ENCODE measurements at places on chromosomes 6 and 20. TPM values are rescaled to one million over a fixed set of nuclear protein-coding genes. Genes with fewer than 3 reads are reported as not detected.
A peak's percentile ranks its signal among the peaks of the same experiment; 100 is the strongest.

- H3K27ac ChIP-seq, result no peak overlapping the region
- peaks cover 34% of the 10 kb centered on the region for H3K4me1 ChIP-seq
- peak; percentile 64 for DNase-seq
- no peaks in the 10 kb centered on the region for H3K27me3 ChIP-seq
- H3K36me3 ChIP-seq, result peaks cover 36% of the 10 kb centered on the region
Observed at GRCh38 chr6:33205191-33206026, 954 bp downstream of the HSD17B8 start.

C20orf202 gene
- total RNA-seq, result not detected

GRCh38 chr20:20063941-20064702, 11.8 kb downstream of the CFAP61 start:
- no peaks in the 10 kb centered on the region for H3K36me3 ChIP-seq
- no peaks in the 10 kb centered on the region for H3K4me1 ChIP-seq
- peaks cover 12% of the 10 kb centered on the region for H3K27me3 ChIP-seq
- no peak for DNase-seq
- H3K27ac ChIP-seq, result no peak overlapping the region

CLVS2 gene
- not detected for total RNA-seq

CDK19 gene
- 7.5 TPM for total RNA-seq

DNA sequence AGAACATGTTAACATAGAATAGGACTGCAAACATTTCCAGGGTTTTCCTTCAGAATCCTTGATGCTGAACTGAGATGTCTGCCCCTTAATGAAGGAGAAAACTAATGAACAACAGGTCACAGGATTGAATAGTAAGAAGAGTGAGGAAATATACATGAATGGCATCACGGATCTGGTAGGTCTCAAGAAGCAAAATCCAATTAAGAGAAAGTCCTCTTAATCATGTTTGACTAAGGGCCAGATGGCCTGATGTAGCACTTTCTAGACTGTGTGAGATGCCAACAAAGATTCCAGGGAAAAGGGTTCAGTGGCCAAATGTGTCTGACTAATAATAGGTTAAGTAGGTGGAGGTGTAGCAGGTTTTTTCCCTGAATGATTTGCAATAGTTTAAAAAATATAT, 13.7 kb upstream of the SHPRH start:
- no peaks in the 10 kb centered on the region for H3K27me3 ChIP-seq
- H3K27ac ChIP-seq, result no peak overlapping the region
- DNase-seq, result no peak
- no peaks in the 10 kb centered on the region for H3K36me3 ChIP-seq
- H3K4me1 ChIP-seq, result no peaks in the 10 kb centered on the region

DNA sequence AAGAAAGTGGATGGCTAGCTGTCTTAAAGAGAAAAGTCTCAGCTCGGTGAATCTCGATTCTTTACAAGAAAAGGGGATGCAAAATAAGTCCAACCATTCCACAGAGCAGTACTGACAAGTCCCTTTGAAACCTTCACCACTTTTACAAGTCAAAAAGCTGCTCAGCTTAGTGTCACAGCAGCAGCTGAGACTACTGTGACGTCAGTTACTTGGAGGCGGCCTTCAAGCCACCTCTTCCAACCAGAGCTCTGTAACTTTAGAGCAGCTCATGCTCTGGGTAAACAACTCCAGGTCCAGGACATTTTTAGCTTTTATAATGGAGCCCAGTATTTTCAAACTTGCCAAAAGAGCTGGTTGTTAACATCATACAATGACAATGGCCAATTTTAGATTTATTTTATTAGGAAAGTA, at the start of gene KIAA0408:
Gene KIAA0408 (minus strand): TSS at position 159 of the 411 bp plus-strand sequence. CDS start 5,408 bp downstream, outside the sequence.
- no peak within 1 kb of the TSS for H3K27ac ChIP-seq
- peaks cover 6% of the 10 kb centered on the region for H3K4me1 ChIP-seq
- DNase-seq, result peak; percentile 87
- H3K27me3 ChIP-seq, result no peaks in the 10 kb centered on the region
- peak within 1 kb of the TSS; percentile 5 for H3K4me3 ChIP-seq

DEFB124 gene
- total RNA-seq, result not detected

GRCh38 chr6:36386495-36387439, 702 bp downstream of the ETV7 start:
- 0 out of 2 replicates have a peak overlapping the region, but pooled peaks have one; percentile 20 for H3K27ac ChIP-seq
- H3K4me3 ChIP-seq, result peak overlapping the region; percentile 57
- no peaks in the 10 kb centered on the region for H3K36me3 ChIP-seq

PGK2 gene
- total RNA-seq, result not detected

DNA sequence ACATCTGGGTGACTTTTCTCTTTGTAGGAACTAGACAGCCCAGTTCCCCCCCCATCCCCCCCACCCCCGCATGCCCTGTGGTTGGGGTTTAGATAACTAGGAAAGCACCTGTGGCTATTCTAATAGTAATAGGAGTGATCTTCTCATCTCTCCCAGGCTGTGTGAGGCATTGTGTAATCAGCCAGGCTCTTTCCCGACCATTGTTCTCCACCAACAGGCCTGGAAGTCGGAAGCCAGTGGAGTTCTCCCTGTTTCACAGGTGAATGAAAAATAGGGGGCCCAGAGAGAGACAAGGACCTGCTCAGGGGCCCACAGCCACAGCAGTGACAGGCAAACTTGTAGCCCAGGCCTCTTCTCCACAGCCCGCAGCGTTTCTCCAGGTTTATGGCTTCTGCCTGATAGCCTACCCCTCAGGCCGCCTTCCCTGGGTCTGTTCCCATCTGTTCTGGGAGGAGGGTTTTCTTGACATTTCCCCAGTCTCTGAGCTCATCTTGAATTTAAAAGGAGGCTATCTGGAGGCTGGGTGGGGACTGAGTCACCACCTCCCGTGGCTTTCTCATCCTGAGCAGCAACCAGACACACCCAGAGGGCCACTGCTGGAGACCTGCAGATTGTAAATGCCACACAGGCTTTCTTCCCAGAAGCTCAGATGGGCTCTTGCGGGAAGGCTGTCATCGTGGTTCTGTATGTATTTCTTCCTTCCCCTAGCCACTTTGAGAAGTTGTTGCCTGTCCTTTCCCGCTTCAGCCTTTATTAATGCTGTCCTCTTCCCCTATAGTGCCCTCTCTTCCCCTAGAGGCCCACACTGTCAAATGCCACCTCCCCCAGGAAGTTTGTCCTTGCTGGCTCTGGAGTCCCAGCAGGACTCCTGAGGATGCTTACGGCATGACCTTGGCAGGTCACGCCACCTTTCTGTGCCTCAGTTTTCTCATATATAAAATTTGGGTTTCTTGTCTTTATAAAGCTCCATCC, 75.9 kb upstream of the MYL9 start:
- H3K27ac ChIP-seq, result peak overlapping the region; percentile 8
- H3K4me3 ChIP-seq, result no peak overlapping the region
- no peaks in the 10 kb centered on the region for H3K27me3 ChIP-seq
- peaks cover 9% of the 10 kb centered on the region for H3K36me3 ChIP-seq
- peak; percentile 88 for DNase-seq

GRCh38 chr20:41274152-41274551, 43.4 kb downstream of the ZHX3 start:
- no peaks in the 10 kb centered on the region for H3K27me3 ChIP-seq
- no peak for DNase-seq
- H3K36me3 ChIP-seq, result no peaks in the 10 kb centered on the region
- H3K27ac ChIP-seq, result no peak overlapping the region
- H3K4me3 ChIP-seq, result no peak overlapping the region

LY6G6D gene
- not detected for total RNA-seq

SRPK1 gene
- total RNA-seq, result 92.8 TPM

DNA sequence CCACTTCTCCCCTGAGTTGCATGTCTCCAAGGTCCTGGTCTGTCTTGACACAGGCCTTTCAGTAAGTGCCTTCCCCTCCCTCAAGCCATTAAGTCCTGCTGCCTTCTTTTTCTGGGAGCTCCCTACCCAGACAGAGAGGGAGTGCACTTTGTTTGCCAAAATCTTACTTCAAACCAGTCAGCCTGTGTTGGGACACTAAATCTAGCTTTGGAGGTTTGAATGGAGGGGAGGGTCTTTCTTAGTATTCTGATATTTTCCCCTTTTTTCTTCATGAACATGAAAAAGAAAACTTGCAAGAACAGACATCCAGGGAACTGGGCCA, 170.7 kb upstream of the PMEPA1 start:
- DNase-seq, result no peak
- H3K4me3 ChIP-seq, result no peak overlapping the region
- H3K4me1 ChIP-seq, result no peaks in the 10 kb centered on the region
- no peaks in the 10 kb centered on the region for H3K36me3 ChIP-seq

SLC35B3 gene
- 19.0 TPM for total RNA-seq

- no peaks in the 10 kb centered on the region for H3K36me3 ChIP-seq
- DNase-seq, result no peak
- H3K4me3 ChIP-seq, result no peak overlapping the region
- no peaks in the 10 kb centered on the region for H3K27me3 ChIP-seq
- H3K27ac ChIP-seq, result no peak overlapping the region
Observed at GRCh38 chr20:22682381-22682780, 98.0 kb upstream of the FOXA2 start.

PLA2G7 gene
- total RNA-seq, result not detected

DNA sequence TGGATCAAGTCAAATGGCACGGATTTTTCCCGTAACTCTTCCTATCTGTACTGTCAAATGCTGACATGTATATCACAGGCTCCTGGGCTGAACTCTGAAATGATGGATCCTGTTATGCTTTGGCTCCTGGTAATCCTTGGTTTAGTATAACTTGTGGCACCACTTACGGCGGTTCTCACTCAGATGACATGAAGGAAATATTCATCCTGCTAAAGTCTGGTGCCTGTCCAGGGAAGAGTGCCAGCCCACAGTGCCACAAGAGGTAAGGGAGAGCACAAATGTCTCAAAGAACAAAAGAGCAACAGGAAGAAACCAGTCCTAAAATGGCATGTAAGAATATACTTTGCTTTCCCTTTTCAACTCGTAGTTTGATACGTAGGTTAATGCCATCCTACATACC, 93.1 kb upstream of the TAB2 start:
- H3K4me1 ChIP-seq, result no peaks in the 10 kb centered on the region
- peaks cover 8% of the 10 kb centered on the region for H3K27me3 ChIP-seq
- no peak overlapping the region for H3K4me3 ChIP-seq
- DNase-seq, result no peak

DNA sequence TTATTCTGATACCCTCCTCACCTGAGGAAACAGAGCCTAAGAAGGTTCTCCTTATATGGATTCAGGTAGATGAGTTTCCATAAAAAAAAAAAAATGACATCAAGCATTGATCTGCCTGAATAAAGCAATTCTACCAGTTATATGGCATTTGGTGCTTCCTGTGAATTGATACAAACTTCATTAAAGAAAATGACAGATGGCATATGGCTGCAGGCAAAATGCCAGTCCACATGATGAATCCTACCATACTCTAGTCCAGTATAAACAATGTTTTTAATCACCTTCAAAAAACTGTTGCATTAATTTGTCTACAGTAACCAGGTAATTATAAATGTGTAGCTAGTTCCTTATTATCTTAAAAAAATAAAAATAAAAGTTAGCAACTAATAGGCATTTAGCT, 559.2 kb upstream of the FLRT3 start:
- H3K27me3 ChIP-seq, result no peaks in the 10 kb centered on the region
- no peak overlapping the region for H3K4me3 ChIP-seq
- no peak for DNase-seq
- H3K27ac ChIP-seq, result no peak overlapping the region
- no peaks in the 10 kb centered on the region for H3K4me1 ChIP-seq

GRCh38 chr6:135185483-135185882, 4.4 kb downstream of the MYB start:
- H3K27ac ChIP-seq, result no peak overlapping the region
- no peaks in the 10 kb centered on the region for H3K36me3 ChIP-seq
- H3K27me3 ChIP-seq, result peaks cover 31% of the 10 kb centered on the region
- peaks cover 4% of the 10 kb centered on the region for H3K4me1 ChIP-seq

DNA sequence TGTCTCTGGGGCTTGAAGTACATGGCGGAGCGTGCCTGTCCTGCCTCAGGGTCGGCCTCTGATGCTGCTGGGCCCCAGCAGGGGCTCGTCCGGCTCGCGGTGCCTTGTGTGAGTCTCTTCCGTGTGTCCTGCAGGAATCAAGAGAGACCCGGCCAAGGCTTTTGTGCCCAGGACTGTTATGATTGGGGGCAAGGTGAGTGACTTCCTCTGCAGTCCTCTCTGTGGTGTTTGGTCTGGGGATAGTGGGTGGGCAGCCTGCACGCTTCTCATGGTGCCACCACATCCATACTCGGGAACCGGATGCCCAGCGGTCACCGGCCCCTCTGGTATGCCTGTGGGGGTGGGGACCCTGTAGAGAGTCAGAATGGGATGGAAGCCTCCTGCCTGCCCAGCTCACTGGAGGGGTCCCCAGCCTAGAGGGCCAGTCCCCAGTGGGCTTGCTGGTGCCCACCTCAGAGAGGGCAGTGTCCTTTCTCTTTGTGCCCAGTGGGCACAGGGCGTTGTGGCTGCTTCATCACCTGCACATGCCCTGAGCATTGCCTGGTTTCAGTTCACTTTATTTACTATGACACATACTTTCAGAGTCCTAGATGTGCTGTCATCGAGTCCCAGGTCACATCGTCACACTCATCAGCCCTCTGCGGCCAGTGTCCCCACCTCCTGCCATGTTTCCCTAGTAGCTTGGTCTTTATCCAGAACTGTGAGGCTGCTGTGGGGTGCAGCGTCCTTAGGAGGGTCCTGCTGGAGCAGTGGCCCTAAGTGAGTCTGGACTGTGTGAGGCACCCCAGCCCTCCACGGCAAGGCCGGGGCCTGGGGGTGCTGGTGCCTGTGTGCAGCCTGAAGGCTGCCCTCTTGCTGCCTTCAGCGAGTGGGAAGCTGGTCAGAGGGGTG, 40.7 kb downstream of the PYGB start:
- H3K36me3 ChIP-seq, result peaks cover 70% of the 10 kb centered on the region
- H3K27ac ChIP-seq, result no peak overlapping the region
- no peak for DNase-seq
- H3K4me3 ChIP-seq, result no peak overlapping the region
- H3K4me1 ChIP-seq, result no peaks in the 10 kb centered on the region

DNA sequence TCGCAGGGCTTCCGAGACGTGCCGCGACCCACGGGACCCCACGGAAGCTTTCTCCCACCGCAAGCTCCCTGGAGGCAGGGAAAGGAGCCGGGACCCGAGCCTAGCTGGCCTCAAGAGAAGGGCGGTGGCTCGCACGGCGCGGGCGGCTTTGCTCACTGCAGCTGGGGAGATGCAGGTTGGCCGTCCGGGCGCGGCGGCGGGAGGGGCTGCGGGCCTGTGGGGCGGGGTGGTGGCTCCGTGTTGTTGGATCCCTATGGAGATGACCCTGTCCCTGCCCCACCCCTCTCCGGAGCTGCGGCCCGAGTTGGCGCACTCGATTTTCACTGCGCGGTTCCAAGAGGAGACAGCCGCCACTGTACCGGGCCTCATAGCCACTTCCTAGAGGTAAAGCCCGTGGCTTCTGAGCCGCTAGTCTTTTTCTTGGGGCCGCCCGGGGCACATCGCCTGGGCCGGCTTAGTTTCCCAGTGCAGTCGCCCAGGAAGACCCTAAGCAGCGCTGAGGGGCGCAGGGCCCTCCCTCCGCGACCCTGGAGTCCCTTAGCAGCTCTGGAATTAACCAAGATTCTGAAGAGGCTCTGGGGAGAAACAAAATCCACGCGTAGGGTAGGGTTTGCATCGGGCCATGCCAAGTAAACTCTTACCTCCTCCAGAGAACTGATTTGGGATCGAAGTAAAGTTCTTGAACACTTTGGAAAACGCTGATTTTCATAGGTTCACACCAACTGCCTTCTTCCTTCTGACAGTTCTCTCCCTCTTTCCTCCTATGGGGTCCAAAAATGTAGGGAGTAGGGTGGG, at the start of gene ECT2L:
Gene ECT2L (plus strand): TSS at position 279 of the 795 bp plus-strand sequence. CDS start 17,188 bp downstream, outside the sequence.
- no peak for DNase-seq
- peaks cover 2% of the 10 kb centered on the region for H3K27me3 ChIP-seq
- H3K36me3 ChIP-seq, result peaks cover 4% of the 10 kb centered on the region
- peaks cover 2% of the 10 kb centered on the region for H3K4me1 ChIP-seq

TOX2 gene
- 1.1 TPM for total RNA-seq

GRCh38 chr6:141664744-141665143, 468.0 kb upstream of the GJE1 start:
- no peak overlapping the region for H3K4me3 ChIP-seq
- H3K27ac ChIP-seq, result no peak overlapping the region
- DNase-seq, result no peak
- H3K4me1 ChIP-seq, result no peaks in the 10 kb centered on the region
